NCI-H524 (cell line): ENCODE measurements at places on chromosomes 7 and 10.

DNA sequence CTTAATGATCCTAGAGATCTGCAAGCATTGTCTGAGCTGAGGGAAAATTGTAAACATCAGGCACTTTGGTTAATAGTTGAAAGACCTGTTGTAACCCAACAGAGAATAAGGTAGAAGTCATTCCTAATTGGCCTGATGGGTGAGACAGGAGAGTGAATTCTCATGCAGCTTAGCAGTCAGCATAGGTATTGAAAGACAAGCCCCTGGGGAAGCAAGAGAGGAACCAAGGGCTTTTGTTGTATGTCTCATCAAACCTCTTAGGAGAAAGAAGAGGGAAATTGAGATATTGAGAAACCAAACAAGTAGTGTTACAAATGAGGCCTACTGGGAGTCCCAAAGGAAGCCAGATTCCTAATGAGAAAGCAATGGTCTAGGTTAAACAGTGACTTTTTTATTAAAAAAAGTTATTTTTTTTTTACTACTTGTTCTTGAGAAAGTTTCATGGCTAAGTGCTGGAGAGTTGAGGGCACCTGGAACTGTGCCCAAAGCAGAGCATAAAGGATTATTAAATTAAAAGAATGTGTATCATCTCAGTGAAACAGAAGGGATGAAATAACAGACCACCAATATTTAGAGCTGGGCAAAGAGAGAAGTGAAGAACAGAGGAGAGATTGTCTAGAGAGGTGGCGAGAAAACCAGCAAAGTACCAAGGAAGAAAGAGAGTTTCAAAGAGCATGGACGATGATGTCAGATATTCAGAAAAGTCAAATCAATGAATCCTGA lies 168.9 kb downstream of the CDK14 start:
- no peak for DNase-seq

DNA sequence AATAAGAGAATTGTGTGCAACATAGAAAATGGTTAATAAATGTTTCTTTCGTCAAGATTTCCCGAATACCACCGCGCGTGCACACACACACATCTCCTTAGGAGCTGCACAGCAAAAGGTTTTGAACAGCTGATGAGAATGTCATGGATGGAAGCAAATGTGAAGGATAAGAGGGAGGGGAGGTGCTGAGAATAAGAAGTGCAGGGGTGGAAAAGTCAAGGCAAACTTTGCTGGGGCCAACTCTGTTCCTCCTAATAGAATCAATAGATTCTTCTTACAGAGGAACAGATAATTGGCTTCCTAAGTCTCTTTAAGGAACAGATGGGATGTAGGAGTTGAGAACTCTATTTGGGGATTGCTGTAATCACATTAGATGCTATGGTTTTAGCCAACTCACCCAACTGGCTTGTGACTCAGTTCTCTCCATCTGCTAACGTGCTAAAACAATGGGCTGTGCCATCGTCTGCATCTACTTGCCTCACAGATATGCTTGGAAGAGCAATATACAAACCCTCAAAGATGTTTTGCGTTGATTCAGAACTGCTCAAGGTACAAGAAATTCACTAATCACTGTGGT lies 408.2 kb upstream of the CELF2 start:
- DNase-seq, result no peak

- peak; percentile 26 for DNase-seq
Observed at GRCh38 chr10:1629326-1630198, 107.8 kb downstream of the ADARB2 start.

- DNase-seq, result peak; percentile 26
Observed at GRCh38 chr10:84547616-84548015, 219.2 kb downstream of the CCSER2 start.

GRCh38 chr10:58064714-58065528 lies 202.8 kb downstream of the IPMK start:
- peak; percentile 32 for DNase-seq

GRCh38 chr7:749140-749551 lies 22.1 kb upstream of the PRKAR1B start:
- DNase-seq, result peak; percentile 90

DNA sequence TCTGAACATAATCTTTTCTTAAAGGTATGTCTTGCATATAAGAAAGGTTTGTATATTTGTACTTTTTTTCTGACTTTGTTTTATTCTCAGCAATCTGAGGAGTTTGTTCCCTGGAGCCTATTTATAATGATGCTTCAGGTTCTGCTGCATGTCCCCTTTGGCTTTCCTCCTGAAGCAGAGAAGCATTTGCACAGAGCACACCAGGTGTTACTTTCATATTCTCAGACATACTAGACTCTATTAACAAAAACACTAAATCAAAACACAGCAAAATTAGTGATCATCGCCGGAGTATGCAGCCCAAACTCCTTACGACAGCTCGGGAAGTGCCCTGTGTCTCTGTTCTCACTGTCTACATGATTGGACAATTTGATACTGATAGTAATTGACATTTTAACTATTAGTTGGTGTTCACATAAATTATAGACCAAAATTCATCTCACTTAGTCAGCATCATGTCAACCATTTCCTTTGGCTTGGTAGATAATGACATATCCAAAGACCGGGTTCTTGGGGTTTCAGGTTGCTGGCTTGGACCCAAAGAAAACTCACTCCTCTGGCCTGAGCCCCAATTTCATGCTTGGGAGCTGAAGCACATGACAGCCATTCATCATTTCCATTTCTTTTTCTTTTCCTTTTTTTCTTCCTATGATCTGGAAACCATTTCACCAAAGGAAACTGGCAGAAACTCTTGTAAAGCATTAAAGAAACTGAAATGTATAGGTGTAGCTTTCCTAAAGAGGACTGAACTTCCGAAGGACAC lies 400.1 kb upstream of the NRP1 start:
- no peak for DNase-seq

- no peak for DNase-seq
Observed at GRCh38 chr10:90224791-90225566, 523.6 kb downstream of the KIF20B start.

DNA sequence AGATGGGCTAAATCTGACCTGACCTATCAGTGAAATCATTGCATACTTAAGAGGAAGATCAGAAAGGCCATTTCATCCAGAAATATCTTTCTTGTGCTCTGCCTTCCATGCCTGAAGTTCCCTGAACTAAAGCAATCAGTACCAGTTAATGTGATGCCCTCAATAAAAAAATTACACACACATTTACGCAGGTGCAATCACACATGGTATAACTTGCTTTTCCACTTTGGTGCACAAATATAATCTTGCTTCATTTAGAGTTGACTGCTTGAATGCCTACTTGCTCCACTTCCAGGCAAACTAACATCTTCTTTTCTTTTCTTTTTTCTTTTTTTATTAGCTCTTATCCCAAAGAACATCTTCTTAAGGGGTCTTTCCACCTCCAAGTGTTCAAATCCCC lies 58.3 kb upstream of the KIF5B start:
- no peak for DNase-seq

GRCh38 chr10:103888113-103888841 lies 29.7 kb downstream of the STN1 start:
- DNase-seq, result no peak

DNA sequence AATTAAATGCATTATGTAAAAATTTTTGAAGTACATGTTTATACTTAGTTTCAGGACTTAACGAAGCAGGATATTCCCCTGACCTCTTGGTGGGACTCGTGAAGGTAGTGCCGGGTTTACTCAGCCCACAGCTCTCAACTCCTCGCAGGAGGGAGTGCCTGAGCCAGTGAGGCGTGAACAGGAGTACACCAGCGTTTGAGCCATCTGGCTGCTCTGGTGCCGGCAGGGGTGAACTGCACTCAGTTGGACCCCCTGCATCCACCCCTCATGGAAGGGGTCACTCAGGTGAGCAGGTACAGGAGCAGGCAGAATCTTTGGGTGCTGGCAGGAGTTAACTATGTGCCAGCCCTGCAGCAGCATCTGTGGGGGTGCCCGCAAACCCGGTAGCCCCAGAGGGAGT lies 625.1 kb upstream of the PCDH15 start:
- DNase-seq, result no peak

GRCh38 chr7:100017300-100017699 lies 1.9 kb downstream of the ZKSCAN1 start:
- no peak for DNase-seq

- DNase-seq, result no peak
Observed at GRCh38 chr10:26199841-26200240, 16.7 kb upstream of the GAD2 start.

DNA sequence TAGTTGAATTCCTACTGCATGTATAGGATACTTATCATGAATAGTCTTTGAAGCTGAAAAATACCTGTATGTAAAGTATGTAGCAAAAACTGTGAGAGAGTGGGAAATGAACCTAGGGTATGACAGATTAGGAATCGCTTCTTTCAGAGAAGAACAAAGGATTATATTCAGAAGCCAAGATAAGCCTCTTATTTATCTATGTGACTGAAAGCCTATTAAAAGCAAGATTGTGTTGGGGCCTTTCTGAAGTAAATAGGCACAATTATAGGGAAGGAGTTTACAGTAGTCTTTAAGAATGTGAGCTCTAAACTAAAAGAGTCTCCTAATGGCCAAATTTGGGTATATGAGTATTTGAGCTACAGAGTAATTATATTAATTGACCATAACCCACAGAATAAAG lies 102.1 kb downstream of the MTERF1 start:
- DNase-seq, result no peak

GRCh38 chr10:93090619-93091018 lies 16.9 kb downstream of the CYP26A1 start:
- DNase-seq, result no peak

GRCh38 chr7:106367018-106367420 lies 82.2 kb upstream of the NAMPT start:
- no peak for DNase-seq

- no peak for DNase-seq
Observed at GRCh38 chr7:155351120-155351870, 53.6 kb downstream of the INSIG1 start.

DNA sequence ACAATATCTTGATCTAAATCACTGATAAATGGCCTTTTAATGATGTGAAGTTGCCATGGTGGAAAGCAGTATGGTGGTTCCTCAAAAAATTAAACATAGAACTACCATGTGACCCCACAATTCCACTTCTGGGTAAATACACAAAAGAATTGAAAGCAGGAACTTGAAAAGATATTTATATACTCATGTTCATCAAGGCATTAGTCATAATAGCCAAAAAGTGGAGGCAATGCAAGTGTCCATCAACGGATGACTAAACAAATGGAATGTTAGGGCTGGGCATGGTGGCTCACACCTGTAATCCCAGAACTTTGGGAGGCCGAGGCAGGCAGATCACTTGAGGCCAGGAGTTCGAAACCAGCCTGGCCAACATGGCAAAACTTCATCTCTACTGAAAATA lies 2.0 kb upstream of the DNAJC12 start:
- no peak for DNase-seq

DNA sequence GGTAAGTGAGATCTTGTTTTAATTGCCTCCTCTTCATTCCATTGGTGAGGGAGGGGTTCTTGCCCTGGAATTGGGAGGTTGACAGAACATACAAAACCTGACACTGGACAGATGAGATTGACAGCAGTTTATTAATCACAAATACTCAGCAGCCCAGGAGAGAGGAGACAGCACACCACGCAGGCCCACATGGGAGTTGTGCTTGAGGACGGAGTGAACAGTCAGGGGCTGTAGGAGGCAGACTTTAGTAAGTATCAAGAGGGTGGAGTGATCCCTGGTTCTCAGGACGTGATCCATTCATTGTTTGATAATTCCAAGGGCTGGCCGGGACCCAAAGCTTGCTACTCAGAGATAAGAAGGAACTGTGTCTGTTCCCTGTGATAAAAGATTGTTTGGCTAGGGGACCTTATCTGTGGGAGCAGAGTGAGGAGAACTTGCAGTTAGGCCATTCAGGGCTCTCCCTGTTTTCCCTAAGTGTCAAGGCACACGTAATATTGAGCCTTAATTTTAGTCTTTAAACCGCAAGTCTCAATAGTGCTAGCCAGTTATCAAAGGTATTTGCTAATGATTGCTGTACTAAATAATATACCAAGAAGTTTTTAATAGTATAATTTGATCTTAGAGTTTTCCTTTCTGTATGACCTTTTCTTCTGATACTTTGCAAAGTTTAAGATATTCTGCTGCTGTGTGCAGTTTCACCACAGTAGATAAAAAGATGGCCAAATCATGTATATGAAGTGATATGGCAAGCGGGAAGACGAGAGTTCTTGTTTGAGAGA lies 14.5 kb downstream of the CAPZA2 start:
- no peak for DNase-seq

- no peak for DNase-seq
Observed at GRCh38 chr10:4545062-4545461, 280.9 kb upstream of the AKR1E2 start.

- no peak for DNase-seq
Observed at GRCh38 chr7:8146106-8146787, 115.7 kb downstream of the ICA1 start.

DNA sequence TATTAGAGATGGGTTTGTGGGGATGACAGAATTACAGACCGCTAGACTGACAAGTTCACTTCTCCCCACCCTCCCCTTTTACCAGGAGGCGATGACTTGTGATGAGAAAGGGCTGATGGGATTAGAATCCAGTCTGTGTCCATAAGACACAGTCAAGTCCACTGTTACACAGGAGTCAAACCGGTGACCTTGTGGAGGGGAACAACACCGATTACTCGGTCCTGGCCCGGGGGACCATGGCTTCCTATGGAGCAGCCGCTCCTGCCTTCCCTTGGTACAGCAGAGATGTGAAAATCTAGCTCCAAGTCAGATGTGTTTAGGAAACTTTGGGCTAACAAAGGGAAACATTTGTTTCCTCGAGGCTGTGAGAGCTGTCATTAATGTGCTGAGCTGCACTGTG lies 105.5 kb downstream of the ACTR3B start:
- no peak for DNase-seq

DNA sequence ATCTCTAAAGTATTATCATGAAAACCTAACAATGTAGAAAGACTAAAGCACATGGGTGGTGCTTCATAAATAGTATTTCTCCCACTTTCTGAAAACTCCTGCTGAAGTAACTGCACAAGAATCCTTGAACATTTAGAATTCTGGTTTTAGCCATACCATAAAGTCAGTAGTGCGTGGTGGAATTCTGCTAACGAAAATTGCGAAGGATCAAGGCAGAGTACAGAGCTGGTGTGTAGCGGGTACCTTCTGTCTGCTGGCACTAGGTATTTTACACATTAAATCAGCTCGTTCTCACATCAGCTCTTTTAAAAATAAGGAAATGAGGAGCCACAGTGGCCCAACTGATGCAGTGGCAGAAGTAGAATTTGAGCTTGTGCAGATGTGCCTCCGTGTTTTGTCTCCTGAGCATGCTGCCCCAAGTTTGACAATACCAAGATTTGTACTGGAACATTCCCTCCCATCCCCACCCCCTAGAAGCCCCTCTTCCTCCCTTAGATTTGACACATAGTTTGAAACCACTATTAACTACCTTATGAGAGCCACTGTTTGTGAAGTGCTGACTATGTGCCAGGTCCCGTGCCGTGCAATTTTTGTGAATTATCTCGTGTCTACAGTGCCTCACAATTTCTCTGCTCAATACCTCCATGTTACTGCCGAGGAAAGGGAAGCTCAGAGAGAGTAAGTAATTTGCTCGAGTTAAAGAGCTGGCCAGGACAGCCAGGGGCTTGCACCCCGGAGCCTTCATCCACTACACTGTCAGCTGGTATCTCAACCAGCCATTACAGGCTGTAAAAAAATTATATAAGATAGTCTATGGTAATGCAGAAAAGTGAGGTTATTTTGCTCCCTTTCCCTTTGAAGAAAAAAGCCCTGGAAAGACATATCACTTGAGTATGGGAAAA lies 66.9 kb downstream of the EGFR start:
- no peak for DNase-seq

- no peak for DNase-seq
Observed at GRCh38 chr7:70627461-70627860, 504.5 kb upstream of the GALNT17 start.

- DNase-seq, result no peak
Observed at GRCh38 chr7:60706-61105, 131.7 kb upstream of the FAM20C start.

- no peak for DNase-seq
Observed at GRCh38 chr7:137975221-137975620, 26.7 kb downstream of the CREB3L2 start.
